Activated CD4-positive, alpha-beta T cell treated with anti-CD3 and anti-CD28 coated beads for 36 hours (primary cell): ENCODE measurements at places on chromosomes 7 and 10.

DNA sequence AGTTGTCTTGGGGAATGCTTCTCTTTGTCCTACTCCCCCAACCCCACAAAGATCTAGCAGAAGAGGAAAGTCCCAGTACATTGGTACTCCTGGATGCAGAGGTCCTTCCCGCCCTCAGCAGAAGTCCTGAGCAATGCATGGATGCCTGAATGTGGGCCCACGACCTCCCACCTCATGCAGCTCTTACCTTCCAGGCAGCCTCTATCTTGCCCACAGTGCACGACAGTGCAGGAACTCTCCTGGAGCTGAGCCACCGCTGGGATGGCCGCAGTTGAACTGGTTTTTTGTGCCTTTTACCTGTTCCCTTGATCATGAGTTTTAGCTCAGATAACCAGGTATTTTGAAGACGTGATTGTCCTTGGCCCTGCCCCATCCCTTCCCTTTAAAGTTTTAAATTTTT lies 37.9 kb downstream of the LRRC4 start:
- no peaks in the 10 kb centered on the region for H3K4me1 ChIP-seq
- no peak overlapping the region for H3K27ac ChIP-seq
- no peaks in the 10 kb centered on the region for H3K27me3 ChIP-seq

GRCh38 chr7:66500087-66500486 lies 128.6 kb upstream of the KCTD7 start:
- H3K4me3 ChIP-seq: no peak overlapping the region
- no peak overlapping the region for H3K27ac ChIP-seq
- H3K36me3 ChIP-seq: no peaks in the 10 kb centered on the region
- H3K27me3 ChIP-seq: no peaks in the 10 kb centered on the region
- DNase-seq: peak; percentile 43
- peaks cover 2% of the 10 kb centered on the region for H3K4me1 ChIP-seq

- no peaks in the 10 kb centered on the region for H3K27me3 ChIP-seq
- H3K27ac ChIP-seq: no peak overlapping the region
- peaks cover under 1% of the 10 kb centered on the region for H3K4me1 ChIP-seq
- no peak for DNase-seq
- H3K36me3 ChIP-seq: no peaks in the 10 kb centered on the region
Observed at GRCh38 chr7:93238748-93239147, 6.6 kb downstream of the VPS50 start.

DNA sequence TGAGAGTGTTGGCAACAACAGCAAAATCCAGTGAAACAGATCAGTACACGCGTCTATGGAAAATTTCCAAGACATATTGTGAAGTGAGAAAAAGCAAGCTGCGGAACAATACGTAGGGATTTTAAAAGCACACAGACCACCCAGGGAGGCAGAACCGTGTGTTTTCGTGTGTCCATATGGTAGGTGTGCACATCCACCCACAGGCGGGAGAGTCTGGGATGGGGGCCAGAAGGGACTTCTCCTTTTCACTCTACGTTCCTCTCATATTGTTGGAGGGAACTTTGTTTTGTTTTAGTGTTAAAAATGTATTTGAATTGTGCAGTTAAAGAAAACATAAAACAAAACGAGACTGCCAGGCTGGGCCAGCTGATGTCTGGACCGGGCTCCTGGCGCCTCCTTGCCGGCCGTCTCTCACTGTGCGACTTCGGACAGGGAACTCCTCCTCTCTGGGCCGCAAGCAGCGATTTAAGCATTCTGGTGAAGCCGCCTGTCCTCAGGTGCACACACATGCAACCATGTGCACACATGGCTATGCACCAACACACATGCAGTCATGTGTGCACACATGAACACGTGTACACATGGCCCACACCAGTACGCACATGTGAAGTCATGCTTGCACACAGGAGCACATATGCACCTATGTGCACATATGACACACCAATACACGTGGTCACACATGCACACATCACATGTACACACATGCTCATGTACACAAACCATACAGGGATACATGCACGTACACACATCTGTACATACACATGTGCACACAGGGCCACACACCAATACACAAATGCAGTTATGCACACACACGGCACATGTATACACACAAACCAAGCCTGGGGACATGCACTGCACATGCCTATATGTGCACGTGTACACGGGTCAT lies 141.1 kb downstream of the ELFN1 start:
- H3K4me3 ChIP-seq: no peak overlapping the region
- no peak for DNase-seq
- H3K36me3 ChIP-seq: no peaks in the 10 kb centered on the region
- no peak overlapping the region for H3K27ac ChIP-seq

DNA sequence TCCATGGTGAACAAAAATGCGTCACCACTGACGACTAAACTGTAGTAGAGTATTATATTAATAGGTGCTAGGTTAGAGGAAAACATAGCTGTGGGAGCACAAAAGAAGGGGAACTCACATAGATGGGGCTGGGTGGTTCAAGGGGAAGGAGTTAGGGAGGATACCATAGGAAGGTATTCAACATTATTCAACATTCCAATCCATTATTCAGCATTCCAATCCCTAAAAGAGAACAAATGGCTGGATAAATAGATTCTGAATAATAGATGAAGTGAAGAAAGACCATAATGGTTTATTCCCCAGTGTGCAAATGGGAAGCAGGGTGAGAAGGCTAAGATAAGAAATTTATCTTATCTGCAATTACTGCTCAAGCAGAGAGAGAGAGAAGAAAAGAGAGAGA lies 61.4 kb downstream of the AASS start:
- no peaks in the 10 kb centered on the region for H3K27me3 ChIP-seq
- H3K4me3 ChIP-seq: no peak overlapping the region
- no peak for DNase-seq
- peaks cover 4% of the 10 kb centered on the region for H3K36me3 ChIP-seq
- no peak overlapping the region for H3K27ac ChIP-seq

DNA sequence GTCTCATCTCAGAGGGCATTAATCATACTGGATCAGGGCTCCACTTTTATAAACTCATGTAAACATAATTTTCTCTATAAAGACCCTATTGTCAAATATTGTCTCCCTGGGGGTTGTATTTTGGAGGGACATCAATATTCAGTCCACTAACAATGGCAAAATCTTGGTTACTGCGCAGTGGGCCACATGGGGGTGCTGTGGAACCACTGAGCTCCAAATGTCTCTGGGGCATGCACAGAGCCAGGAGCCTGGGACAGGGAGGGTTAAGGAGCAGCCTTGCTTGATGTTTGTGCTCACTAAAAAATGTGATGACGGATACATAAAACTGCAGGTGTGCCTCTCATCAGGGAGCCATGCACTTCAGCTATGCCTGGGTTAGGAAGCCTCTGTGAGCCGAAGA lies 62.1 kb upstream of the PRSS58 start:
- H3K4me3 ChIP-seq: peak overlapping the region; percentile 39
- peak; percentile 71 for DNase-seq
- H3K4me1 ChIP-seq: peaks cover 14% of the 10 kb centered on the region
- H3K27ac ChIP-seq: peak overlapping the region; percentile 55
